Kidney (tissue), 22 donors: ENCODE measurements at places on chromosomes 5 and 9. TPM values are rescaled to one million over a fixed set of nuclear protein-coding genes. Genes with fewer than 3 reads are reported as not detected.
A peak's percentile ranks its signal among the peaks of the same experiment; 100 is the strongest.

The CCDC171 gene
- 5.1 TPM for total RNA-seq

The EGFL7 gene
- total RNA-seq, result 140 TPM

DNA sequence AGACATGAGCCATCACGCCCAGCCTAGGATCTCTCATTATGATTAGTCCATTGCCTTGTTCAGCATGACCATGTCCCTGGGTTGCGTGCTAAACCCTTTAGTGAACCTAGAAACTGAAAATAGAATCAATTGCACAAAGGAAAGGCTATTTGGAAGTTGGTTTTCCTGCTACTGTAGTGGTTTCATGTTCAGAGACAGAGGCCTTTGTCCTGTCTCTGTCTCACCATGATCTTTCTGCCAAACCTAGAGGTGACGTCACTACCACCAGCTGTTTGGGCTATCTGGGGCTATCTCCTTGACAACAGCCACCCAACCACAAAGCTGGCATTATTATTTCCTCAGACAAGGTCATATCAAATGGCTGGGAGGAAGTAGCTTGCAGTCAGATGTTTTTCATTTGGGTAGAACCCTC lies 4.0 kb upstream of the CDK5RAP2 start:
- H3K36me3 ChIP-seq, result no peaks in the 10 kb centered on the region
- DNase-seq, result peak; percentile 66
- H3K27me3 ChIP-seq, result no peaks in the 10 kb centered on the region
- H3K4me3 ChIP-seq, result no peak overlapping the region
- no peak overlapping the region for H3K27ac ChIP-seq

DNA sequence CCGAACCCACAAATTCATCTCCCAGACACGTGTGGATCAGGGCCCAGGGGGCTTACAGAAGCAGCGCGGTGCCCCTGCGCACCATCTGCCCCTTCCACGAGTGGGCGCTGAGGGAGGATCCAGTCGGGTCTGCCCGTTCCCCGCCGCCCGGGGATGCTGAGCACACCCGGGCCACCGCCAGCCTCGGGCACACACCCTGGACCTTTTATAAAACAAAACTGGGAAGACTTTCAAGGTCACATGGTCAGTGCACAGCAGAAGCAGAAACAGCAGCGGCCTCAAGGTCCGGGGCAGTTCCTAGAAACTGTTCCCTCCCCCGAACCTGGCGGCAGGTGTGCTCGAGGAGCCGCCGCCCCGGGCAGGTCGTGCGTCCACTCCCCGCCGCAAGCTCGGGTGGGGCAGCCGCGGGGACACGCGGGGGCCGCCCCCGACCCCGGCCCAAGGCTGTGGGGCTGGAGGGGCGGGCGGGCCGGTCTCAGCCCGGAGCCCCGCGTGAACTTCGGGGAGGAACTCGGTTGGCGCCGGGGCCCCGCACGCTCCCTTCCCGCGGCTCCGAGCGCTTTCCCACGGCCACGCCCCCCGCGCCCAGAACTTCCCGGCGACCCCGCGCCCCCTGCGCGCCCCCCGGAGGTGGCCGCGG lies 633 bp upstream of the PPP1R26 start:
- DNase-seq, result peak; percentile 67
- H3K4me1 ChIP-seq, result no peaks in the 10 kb centered on the region
- H3K27me3 ChIP-seq, result no peaks in the 10 kb centered on the region
- peak overlapping the region; percentile 80 for H3K27ac ChIP-seq
- no peaks in the 10 kb centered on the region for H3K36me3 ChIP-seq
- peak overlapping the region; percentile 19 for H3K4me3 ChIP-seq

The SHISAL2B gene
- not detected for total RNA-seq

DNA sequence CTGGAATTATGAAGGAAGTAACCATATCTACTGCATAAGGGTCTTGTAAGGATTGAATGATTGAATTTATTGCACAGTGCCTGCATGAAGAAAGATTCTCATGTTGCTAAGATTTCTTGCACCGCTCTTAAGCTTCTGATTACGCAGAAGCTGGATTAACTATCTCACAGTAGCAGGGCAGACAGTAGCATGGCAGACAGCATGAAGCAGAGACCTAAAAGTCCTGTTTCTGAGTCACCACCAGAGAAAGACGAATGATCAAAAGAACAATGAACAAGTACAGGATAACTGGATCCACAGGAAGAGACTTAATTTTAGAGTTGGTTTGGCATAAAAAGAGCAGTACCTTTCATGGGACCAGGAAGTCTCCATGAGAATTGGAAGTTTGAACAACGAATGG lies 142.4 kb downstream of the MAPKAP1 start:
- H3K27me3 ChIP-seq, result no peaks in the 10 kb centered on the region
- H3K4me1 ChIP-seq, result no peaks in the 10 kb centered on the region
- H3K4me3 ChIP-seq, result no peak overlapping the region
- H3K27ac ChIP-seq, result no peak overlapping the region

DNA sequence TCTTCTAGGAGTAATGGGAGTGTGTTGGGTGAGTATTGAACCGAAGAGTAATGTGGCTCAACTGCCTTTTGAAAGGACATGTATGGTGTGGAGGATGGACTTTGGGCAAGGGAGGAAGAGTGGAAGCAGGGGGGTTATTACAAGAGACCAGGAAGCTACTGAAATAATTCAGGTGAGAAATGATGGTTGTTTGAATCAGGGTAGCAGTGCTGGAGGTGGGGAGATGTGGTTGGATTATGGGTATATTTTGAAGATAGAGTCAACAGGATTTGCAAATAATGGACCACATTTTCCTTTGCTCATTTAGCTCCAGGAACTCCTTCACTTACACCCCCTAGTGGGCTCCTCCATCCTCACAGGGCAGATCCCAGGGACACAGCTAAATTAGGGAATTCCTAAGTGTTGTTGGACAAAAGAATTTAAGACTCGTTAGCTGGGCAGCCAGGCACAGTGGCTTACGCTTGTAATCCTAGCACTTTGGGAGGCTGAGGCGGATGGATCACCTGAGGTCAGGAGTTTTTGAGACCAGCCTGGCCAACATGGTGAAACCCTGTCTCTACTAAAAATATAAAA lies 1.2 kb upstream of the SLC4A9 start:
- H3K4me1 ChIP-seq, result peaks cover 6% of the 10 kb centered on the region
- no peak for DNase-seq
- no peaks in the 10 kb centered on the region for H3K36me3 ChIP-seq
- H3K27ac ChIP-seq, result no peak overlapping the region
- H3K4me3 ChIP-seq, result no peak overlapping the region

- H3K4me3 ChIP-seq, result no peak overlapping the region
- no peak overlapping the region for H3K27ac ChIP-seq
- H3K4me1 ChIP-seq, result no peaks in the 10 kb centered on the region
- no peak for DNase-seq
Measured at GRCh38 chr9:36080519-36080918, 43.8 kb downstream of the RECK start.

GRCh38 chr9:127517620-127518019 lies 66.3 kb downstream of the LRSAM1 start:
- DNase-seq, result no peak
- no peaks in the 10 kb centered on the region for H3K4me1 ChIP-seq
- no peaks in the 10 kb centered on the region for H3K36me3 ChIP-seq

The PNPLA7 gene
- 9.6 TPM for total RNA-seq

GRCh38 chr5:760363-761058 lies 24.0 kb downstream of the ZDHHC11B start:
- H3K27ac ChIP-seq, result no peak overlapping the region
- H3K4me3 ChIP-seq, result no peak overlapping the region
- H3K27me3 ChIP-seq, result peaks cover 2% of the 10 kb centered on the region
- H3K4me1 ChIP-seq, result peaks cover 8% of the 10 kb centered on the region

The MTREX gene
- total RNA-seq, result 69.7 TPM

- no peak overlapping the region for H3K27ac ChIP-seq
- H3K36me3 ChIP-seq, result no peaks in the 10 kb centered on the region
- H3K4me3 ChIP-seq, result no peak overlapping the region
- H3K4me1 ChIP-seq, result no peaks in the 10 kb centered on the region
- DNase-seq, result no peak
Measured at GRCh38 chr5:159804121-159804520, 112.2 kb upstream of the ADRA1B start.

The POMT1 gene
- total RNA-seq, result 36.5 TPM
